ENCODE measurements at places on chromosomes 2 and 18.

- no peak for DNase-seq
Observed at GRCh38 chr2:39510140-39510539, 73.1 kb upstream of the MAP4K3 start.

DNA sequence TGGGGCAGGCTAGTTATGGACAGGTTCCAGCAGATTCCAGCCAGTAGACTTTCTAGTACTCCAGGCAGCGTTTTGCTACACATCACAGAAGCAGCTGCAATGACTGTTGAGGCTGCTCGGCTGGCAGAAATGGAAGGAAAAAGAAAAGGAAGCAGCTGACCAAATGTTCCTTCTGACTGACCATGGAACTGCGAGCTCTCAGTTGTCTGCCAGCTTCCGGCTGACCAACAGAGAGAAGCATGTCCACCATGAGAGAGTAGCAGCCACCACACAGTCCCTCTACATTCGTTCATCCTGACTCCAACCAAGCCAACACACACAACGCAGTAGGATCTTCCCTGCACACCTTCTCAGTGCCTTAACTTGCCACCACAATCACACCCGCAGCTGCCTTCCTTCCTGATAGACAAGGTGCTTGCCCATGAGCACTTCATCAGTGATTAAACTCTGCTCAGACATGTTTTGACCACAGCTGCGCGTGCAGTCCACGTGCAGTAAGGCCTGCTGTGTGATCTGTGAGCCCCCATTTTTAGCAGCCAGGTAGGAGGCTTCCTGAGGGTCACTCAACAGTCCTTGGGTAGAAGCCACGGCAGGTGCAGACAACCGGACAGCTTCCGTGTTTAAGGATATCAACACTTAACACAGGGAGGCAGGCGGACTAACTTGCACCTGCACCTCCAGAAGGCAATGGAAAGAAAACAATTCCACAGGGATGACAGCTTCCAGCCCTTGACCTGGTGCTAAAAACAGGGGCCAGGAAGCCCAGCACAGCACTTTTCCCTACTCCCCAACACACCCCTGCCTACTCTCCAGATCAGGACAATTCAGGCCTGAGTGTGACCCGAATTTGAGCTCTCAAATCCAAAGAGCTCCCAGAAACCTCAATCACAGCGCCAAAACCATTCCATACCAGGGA, 996 bp downstream of the TGFBRAP1 start:
- no peak for DNase-seq

DNA sequence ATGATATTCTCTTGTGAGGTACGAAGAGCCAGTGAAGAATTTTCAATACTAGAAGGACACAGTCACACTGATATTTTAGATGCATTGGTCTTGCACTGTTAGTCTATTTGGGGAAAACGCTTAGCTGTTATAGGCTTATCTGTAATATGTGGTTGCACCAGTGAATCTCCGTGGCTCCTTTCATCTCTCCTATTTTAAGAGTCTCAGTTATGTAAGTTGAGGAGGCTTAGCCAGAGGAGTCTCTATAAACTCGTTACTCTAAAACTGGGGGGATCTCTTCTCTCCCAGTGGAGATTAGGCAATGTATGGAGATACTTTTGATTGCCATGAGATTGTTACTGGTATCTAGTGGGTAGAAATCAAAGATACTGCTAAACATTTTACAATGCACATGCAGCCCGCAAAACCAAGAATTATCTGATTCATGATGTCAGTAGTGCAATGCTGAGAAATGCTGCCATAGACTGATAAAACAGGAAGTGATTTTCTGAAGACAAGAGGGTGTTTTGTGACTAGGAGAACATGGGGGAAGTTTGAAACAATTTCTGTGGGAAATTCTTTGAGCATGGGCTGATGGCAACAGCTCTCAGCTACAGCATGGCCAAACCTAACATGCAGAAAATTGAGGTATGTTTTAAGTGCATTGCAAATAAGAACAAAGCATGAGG, 339.1 kb downstream of the SOX11 start:
- DNase-seq: no peak

DNA sequence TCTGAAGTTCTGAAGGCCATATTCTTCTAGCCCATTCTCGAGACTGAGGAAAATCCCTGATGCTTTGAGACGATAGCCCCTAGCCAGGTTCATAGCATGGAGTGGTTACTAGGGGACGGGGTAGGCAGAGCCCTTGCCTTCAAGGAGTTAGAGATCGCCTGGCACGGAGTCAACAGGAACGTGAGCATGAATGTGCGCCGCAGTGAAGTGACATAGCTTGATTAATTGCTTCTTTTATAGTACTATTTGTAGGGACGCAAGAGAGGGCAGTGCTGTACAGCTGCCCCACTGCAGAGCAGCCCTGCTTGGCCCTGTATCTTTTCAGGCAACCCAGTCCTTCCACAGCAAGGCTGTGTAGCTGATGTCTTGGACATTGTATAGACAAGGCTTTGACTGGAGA, 26.2 kb downstream of the HRH4 start:
- no peak for DNase-seq

- no peak for DNase-seq
Observed at GRCh38 chr2:60707750-60708371, 48.2 kb upstream of the PAPOLG start.

DNA sequence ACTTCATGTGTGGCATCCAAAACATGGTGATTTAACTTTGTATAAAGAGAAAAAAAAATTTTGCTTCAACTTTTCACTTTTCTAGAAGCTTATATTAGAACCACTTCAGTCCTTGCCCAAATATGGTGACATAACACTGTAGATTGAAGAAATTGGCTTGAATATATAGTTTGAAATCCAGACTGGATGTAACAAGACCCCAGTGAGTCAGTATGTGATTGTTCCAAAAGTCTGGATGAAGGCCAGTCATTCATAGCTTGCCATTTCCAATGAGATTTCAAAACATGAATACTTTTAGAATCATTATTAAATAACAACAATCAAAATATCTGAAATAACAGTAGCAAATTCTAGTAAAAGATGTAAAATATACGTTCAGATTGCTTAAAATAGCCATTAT, 104.8 kb upstream of the FN1 start:
- no peak for DNase-seq

DNA sequence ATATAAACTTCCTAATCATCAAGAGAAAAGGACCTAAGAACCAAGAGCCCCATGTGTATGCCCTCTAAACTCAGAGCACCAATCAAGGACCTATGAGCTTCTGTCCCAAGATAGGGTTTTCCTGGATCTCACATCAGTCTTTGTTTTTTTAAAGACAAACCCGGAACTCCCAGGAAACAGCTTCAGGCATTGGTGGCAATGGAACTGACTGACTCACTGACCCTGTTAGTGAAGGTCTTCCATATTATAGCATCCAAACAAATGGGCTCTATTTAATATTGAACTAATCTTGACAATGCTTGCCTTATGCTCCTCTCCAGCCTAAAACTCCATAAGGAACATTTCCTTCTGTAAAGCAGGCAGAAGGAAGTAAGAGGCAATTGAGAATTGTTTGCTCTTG, 63.5 kb upstream of the RPE start:
- no peak for DNase-seq
